Stimulated activated CD4-positive, alpha-beta T cell treated with anti-CD3 and anti-CD28 coated beads, TNF-alpha, amount 100 ng/mL, for 24 hours (primary cell): ENCODE measurements at places on chromosomes 13 and 19.

DNA sequence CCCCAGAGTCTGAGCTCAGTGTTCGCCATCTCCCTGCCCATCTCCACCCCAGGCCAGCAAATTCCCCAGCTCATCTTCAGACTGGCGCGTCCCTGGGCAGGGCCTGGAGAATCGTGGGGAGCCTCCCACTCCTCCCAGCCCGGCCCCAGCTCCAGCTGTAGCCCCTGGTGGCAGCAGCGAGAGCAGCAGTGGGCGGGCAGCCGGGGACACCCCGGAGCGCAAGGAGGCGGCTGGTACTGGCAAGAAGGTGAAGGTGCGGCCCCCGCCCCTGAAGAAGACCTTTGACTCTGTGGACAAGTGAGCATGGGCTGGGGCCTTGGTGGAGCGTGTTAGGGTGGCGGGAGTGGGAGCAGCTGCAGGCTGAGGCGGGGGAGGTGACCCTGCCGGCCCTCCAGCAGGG, 8.4 kb upstream of the PRR19 start:
- no peak for DNase-seq

- DNase-seq, result no peak
These were observed at the start of gene SIAH3 for GRCh38 chr13:45851171-45851921. TSS of gene SIAH3 (minus strand) at chr13:45851753. CDS start at chr13:45851629, 124 bp downstream.

DNA sequence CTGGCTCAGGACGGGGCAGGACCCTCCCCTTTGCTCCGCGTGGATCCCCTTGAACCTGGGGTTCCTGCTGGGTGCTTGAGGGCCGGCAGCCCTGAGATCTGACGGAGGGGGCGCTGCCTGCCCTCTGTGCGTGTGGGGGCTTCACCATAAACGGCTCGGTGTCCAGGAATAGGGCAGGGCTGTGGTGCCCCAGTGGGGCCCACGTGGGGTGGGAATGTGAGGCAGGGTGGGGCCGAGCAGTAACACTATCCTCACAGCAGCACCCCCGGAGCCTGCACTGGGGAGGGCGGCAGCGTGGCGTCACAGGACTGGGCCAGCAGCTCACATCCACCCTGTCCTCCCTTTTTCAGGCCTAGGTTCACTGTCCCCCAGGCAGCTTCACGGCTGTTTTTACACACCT, 38.0 kb downstream of the GAS6 start:
- no peak for DNase-seq

- DNase-seq, result no peak
These were observed 752.3 kb downstream of the PCDH9 start for GRCh38 chr13:66477816-66478215.

GRCh38 chr13:46170687-46171086, 11.3 kb downstream of the LCP1 start:
- DNase-seq, result no peak

- no peak for DNase-seq
These were observed 42.4 kb downstream of the BBC3 start for GRCh38 chr19:47188507-47189033.

DNA sequence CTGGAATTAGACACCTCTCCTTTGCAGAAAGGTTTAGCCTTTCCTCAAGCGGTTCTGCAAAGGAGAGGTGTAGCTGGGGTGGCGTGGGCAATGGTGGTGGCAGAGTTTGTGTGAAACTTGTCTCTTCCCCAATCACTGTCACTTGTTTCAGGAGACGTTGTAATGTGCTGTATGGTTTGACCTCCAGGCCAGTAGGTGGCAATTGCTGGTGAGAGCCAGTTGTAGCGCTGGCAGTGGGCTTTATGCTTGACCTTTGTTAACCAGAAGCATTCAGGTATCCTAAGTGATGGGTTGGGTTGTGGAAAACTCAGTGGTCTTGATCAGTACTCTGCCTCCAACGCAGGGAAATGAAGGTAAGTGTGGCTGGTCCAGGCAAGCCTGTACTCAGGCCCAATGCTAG, 12.7 kb upstream of the LILRA5 start:
- no peak for DNase-seq

DNA sequence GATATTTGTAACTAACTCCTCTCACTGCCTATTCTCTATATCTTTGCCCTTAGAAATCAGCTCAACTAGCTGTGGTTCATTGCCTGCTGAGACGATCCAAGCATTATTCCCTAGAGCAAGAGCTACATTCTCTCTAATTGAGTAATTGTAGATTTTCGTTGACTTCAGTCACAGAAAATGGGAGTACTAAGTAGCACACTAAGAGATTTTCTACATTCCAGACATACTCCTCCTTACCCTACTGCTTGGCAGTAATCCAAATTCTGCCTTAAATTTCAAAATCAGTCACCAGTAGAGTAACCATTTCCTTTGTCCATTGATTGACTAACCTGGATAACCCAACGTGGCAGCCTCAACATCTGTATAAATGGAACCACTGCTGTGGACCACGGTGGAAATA, 1786.8 kb downstream of the SLITRK5 start:
- DNase-seq, result no peak

DNA sequence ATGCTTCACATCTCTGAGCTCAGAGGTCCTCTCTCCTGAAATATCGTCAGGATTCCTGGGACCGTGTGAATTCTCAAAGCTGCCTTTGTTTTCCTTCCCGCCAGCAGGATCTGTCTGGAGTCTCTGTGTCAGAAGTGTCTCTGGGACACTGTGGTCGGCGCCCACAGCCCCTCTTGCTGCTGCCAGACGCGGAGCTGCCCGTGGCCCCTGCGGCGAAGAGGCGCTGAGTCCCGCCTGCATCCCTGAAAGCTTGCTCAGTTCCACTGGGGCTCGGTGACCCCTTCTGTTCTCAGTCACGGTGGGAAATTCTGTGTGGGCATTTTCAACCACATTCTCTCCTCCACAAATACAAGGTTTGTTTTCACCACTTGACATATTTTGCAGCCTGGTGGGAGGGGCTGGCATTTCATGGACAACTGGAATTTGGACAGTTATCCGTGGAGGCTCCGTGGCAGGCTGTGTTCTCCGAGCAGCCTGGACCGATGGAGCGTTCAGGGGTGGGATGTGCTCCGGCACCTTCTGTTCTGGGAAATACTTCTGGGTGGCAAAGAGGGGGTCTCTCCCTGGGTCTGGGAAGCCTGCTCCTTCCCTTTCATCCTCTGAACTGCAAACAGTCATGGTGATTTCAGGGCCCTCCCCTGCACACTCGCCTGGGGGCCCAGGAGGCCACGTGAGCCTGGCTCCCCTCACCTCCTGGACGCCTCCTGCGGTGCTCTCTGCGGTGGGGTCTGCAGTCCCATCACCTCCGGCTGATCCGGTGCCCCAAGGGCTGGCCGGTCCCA, 42.6 kb upstream of the GRTP1 start:
- no peak for DNase-seq

GRCh38 chr19:10553943-10554381, 10.3 kb downstream of the ATG4D start:
- no peak for DNase-seq

GRCh38 chr19:18991006-18991405, 42.3 kb downstream of the SUGP2 start:
- no peak for DNase-seq

DNA sequence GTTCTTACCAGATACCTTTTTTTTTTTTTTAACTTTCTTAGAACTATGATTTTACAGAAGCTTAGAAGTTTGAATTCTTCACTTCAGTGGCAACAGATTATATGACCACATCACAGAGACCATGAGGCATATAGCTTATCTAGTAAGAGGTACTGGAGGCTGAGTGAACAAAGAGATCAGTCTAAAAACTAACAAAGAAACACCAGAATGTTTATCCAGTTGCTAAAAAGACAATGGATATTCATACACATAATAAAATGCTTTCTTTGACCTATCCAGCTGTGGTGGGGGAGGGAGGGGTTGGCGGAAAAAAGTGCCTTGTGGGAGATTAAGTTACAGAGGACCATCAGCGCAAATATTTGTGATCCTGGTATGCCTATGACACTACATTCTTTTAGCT, 34.7 kb upstream of the SLITRK6 start:
- no peak for DNase-seq

GRCh38 chr19:30631033-30631370, 258.8 kb downstream of the ZNF536 start:
- DNase-seq, result no peak

- no peak for DNase-seq
These were observed 20.5 kb upstream of the PNMA8C start for GRCh38 chr19:46449228-46449627.

DNA sequence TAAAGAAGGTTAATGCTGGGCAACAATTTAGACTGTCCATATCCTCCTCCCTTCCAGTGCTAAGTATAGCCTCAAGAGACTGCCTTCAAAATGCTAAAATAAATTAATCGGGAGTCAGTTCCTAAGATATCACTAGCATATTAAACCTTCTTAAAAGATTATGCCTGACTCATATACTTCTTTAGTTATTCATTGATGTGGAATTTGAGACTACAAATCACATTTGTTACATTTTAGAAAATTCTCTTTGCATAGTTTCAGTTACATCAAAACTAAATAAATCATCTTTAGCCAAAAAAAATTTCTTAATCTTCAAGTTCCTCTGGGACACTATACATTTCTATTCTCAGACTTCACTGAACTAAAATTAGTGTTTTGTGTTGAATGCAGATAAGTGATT, 769.1 kb downstream of the PCDH9 start:
- no peak for DNase-seq

DNA sequence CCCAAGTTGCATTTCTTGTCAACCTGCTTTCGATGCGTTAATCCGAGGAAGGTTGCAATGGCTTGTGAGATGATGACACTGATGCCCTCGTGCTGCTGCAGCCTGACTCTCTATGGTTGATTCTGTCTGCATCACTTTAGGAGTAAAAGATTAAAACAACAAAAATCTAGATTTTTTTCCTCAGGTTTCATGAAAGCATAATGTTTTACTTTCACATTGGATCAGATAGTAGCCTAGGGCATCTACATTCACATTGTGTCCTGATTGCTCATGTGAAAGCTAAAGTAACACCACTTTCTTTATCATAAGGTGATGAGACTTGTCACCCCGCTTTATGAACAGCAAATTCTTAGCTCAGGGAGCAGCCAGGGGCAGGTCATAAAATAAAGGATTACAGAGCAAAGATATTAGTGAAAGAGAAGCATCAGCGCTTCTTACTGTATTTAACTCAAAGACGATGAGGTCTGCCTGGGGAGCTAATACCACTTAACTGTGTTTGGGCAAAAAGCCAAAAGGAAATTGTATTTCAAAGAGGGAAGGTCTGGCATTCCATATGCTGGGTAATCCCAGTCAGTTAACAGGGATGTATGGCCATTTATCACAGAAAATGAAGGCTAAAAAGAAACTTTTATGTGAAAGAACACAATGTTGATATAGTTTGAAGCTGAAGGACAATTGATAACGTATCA, 270.5 kb downstream of the GPC6 start:
- no peak for DNase-seq

GRCh38 chr13:30341815-30342570, 34.6 kb upstream of the KATNAL1 start:
- DNase-seq, result no peak

- DNase-seq, result no peak
These were observed 56.5 kb downstream of the GADD45B start for GRCh38 chr19:2532252-2533071.

DNA sequence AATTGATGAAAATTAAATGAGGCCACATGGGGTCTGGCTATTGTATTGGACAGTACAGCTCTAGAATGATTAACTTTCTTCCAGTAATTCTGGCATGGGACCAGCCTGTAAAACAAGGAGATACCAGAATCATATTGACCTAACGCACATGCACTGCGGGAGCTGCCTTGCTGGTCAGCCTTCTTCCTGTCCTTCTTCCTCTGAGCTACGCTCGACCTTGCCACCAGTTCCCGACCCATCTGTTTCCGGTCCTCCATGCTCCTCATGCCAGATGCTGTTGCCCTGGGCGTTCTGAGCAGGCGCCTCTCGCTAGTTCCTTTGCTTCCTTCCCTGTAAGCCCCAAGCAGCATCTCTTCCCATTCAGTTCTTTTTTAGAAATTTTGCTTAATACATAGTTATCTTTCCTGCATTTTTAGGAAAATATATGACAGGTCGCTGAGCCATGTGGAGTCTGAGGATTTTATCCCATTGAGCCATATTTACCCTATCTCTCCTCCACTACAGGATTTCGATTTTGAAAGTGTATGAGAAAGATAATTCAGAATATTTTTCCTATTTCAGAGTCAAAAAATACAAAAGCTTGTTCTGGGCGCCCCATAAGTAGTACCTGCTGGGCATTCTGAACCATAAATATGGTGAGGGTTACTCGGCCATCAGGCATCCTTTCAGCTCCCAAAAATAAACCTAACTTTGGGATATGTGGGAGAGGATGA, 38.6 kb downstream of the TNFRSF19 start:
- no peak for DNase-seq

- no peak for DNase-seq
These were observed 9.4 kb downstream of the BCL3 start for GRCh38 chr19:44757735-44758505.

GRCh38 chr13:40247845-40248244, 418.6 kb downstream of the FOXO1 start:
- no peak for DNase-seq

GRCh38 chr19:49573425-49573824, 6.9 kb downstream of the NOSIP start:
- DNase-seq, result no peak

DNA sequence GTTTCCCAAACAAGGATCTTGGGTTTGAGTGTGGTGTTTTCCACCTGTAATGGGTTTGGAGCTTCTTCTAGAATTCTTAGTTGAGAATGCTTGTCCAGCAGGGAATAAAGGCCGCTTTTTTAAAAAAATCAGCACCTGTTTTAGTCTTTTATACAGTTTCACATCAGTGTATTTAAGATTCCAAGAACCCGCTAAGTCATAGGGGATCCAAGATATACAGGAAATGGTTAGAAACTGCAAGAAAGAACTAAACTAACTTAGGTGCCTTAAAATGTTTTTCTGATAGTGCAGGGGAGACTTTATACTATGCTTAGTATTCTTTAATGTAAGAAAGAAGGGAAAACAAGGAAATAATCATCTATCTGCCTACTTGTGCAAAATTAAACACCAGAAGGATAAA, 74.7 kb downstream of the C13orf42 start:
- DNase-seq, result no peak

GRCh38 chr19:33448159-33448516, 73.5 kb downstream of the PEPD start:
- no peak for DNase-seq

DNA sequence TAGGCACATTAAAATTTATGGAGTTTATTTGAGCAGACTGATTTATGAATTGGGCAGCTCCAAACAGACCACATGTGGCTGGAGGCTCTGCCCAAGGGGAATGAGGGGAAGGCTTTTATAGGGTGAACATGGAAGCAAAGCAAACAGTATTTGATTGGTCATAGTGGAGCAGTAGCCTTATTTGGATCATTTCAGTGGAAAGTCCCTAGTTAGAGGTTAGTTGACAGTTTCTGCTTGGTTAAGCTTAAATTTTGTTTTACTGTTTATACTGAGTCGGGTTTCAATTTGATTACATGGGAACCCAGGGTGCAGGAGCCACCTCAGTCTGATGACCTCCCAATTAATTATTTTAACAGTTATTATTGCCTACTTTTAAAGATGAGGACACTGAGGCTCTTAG, 140.5 kb downstream of the NDFIP2 start:
- no peak for DNase-seq

DNA sequence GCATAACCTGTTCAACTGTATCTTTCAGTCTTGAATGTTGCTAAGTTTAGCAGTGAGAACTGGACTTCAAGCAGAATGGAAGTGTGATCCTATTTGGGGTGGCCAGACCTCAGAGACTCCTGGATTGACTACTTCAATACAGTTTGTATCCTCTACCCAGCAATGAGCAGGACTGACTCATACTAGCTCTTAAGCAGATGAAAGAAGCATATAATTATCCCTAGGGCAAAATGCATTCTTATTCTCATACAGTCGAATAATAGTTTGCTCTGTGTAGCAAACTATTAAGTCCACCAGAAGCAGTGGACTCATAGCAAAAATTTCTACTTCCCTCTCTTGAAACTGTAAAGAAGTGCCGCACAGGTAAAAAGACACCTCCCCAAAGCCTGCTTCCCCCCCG, 46.4 kb upstream of the FAM216B start:
- DNase-seq, result no peak
